ENCODE measurements at places on chromosomes 16 and 17.

- DNase-seq = no peak
Measured at GRCh38 chr16:47197536-47198179, 53.9 kb upstream of the NETO2 start.

- DNase-seq = no peak
Measured at GRCh38 chr16:2420035-2420434, 9.2 kb upstream of the CCNF start.

- no peak for DNase-seq
Measured at GRCh38 chr17:77140878-77141767, at the start of gene SEC14L1. Gene SEC14L1, plus strand, starts transcription at chr17:77140969. Its CDS starts 2,628 bp downstream, at chr17:77143597.

- DNase-seq = no peak
Measured at GRCh38 chr17:17837380-17837821, 615 bp upstream of the SREBF1 start.

- peak; percentile 13 for DNase-seq
Measured at GRCh38 chr17:22600644-22601298, 908.4 kb downstream of the KCNJ18 start.

DNA sequence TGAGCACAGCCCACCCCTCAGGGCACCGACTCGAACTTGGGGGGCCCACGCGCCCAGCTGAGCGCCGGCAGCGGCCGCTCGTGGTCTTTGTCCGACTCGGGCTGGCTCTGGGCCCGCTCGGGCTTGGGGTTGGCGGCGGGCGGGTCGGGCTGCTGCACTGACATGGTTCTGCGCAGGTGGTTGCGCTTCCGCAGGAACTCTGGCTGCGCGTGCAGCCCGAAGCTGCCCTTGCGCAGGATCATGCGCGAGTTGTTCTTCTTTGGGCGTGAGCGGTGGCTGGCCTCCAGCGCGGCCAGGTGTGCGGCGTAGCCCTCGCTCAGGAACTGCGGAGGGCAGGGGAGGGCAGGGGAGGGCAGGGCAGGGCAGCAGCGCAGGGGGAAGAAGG is 11.1 kb downstream of the PIMREG start:
- no peak for DNase-seq

DNA sequence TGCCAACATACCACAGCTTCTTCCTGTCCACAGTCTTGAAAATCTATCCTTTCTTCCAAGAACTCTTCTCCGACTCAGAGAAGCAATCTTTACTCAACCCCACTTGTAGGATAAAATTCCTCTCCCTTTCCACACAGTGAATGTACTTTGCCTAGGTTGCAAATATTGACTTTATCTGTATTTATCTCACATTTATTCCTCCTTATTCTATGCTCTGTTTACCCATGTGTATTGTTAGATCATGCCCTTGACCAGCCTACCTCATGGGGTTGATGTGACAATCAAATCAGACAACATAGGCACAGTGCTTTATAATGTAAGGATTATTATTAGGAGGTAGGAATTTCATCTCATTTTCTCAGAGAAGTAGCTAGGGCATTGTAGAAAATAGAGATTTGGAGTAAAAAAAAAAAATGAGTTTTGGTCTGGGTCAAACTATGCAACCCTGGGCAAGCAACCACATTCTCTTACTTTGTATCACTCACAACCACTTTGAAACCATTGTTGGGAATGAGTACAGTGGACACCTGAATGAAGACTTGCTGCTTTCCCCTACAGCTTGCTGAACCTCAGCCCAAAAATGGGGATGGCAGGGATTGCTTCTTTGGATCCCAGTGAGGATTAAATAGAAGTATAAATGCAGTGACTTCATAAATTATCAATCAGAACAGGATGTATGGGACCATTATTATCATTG is 9.1 kb upstream of the SLC35B1 start:
- DNase-seq = no peak

GRCh38 chr16:53043986-53044601 is 8.6 kb downstream of the CHD9NB start:
- no peak for DNase-seq

DNA sequence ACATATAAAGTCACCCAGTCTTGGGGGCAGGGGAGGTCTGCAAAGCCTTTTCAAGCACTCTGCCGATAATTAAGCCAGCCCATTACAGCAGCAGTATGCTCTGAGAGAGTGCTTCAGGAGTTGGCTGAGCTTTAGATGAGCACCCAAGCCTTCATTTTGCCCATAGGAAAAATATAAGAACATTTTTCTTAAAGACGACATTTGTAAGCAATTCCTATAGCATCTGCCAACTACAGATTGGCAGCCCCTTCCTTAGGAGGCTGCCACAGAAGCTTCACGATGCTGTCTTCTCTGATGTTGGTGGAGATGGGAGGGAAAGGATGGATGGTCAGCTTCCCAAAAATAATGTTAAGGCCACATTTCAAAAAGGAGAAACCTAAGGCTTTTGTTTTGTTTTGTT is 367.5 kb downstream of the XYLT1 start:
- no peak for DNase-seq

- DNase-seq = no peak
Measured at GRCh38 chr17:49516180-49516579, 21.1 kb downstream of the NGFR start.

GRCh38 chr17:45230787-45231480 is 9.2 kb downstream of the FMNL1 start:
- DNase-seq = no peak

DNA sequence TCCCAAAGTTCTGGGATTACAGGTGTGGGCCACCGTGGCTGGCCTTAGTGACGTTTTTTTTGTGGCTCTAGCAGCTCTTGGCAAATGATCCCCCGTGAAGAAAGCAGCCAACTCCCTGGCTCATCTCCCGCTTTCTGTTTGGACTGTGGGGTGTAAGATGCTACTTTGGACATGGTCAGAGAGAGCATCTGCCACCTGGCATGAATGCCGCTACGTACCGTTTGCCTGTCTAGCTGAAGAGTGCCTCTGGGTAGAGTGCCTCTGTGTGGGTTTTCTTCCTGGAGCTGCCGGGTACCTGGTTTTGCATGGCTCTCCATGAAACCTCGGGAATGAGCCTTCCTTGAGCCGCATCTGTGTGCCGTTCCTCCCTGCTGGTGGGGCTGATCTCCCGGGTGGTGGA is 34.3 kb downstream of the NDEL1 start:
- no peak for DNase-seq

GRCh38 chr17:81254955-81255717 is 16.0 kb downstream of the NDUFAF8 start:
- no peak for DNase-seq

GRCh38 chr17:19448341-19449268 is 37.6 kb downstream of the RNF112 start:
- DNase-seq = no peak

- no peak for DNase-seq
Measured at GRCh38 chr17:40452921-40453378, 9.7 kb downstream of the IGFBP4 start.

DNA sequence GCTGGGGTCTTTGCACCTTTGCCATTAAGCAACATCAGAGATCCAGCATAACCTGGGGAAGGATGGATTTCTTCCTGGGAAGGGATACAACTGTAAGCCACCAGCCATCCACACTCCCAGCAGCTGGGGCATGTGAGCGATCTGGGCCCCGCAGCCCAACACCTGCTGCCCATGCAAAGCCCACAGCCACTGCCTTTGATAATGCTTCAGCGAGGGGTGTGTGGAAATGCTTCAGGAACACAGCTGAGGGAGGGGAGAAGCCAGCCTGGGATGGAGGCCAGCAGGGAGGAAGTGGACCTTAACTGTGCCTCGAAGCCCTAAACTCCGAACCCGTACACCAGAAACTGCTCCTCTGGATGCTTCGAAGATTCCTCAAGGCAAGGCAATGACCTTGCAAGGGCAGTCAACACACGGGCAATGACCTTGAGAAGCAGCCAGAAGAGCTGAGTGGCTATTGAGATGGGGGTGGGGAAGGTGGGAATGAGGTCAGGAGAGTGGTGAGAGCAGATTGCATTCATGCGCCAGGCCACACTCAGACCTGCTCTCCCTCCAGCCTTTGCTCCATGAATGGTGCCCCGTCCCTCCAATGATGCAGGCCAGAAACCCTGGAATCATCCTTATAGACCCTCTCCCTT is 49.1 kb downstream of the KATNIP start:
- no peak for DNase-seq

DNA sequence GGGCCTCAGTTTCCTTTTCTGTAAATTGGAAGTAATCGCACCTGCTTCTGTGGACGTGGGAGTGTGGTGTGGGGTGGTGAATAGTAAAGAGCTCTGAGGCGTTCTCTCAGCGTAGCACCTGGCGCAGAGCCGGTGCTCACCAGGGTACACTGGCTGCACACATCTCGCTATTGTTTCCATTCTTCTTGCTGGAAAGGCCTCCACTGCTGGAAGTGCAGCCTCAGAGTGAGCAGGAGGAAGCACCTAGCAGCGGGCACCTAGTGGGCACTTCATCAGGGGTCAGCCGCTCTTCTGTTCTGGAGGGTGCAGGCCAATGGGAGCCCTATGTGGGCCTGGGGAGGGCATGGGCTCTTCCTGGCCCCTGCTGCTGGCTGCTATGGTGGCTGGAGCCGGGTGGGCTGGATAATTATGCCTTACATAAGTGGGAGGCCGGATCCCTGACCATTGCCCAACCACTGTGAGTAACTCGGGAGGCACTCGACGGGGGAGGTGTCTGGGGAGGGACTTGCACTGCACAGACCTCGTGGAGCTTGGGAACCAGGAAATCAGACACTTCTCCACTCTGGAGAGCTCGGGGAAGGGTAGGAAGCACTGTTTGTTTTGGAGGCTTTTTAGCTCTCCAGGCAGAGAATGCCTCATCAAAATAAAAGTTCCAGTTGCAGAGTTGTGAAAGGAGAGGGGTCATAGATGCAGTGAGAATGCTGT is 1.7 kb downstream of the MAP2K3 start:
- no peak for DNase-seq

DNA sequence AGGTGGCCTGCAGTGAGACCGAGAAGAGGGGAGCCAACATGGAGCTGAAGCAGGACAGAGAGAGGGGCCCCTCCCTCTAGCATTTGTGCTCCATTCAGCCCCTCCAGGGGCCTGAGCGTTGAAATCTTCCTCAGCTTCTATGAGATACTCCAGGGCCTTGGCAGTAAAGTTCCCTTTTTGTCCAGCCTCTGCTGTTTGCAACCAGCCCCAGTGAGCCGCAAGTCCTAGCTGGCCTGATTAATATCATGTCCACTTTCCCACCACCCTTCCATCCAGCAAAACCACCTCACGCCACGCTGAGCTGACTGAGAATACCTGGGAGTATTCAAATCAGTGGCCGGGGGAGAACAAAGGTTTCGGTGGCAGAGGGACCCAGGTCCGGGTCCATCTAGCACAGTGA is 11.7 kb upstream of the RPH3AL start:
- no peak for DNase-seq

- DNase-seq = no peak
Measured at GRCh38 chr16:11498683-11499082, 88.0 kb downstream of the LITAF start.

GRCh38 chr16:74202009-74202408 is 94.6 kb upstream of the PSMD7 start:
- DNase-seq = no peak

- DNase-seq = no peak
Measured at GRCh38 chr17:78257810-78258322, 26.4 kb downstream of the TMEM235 start.

- no peak for DNase-seq
Measured at GRCh38 chr16:72222503-72222902, 50.5 kb upstream of the PMFBP1 start.

GRCh38 chr16:81956213-81956948 is 54.9 kb downstream of the SDR42E1 start:
- no peak for DNase-seq

DNA sequence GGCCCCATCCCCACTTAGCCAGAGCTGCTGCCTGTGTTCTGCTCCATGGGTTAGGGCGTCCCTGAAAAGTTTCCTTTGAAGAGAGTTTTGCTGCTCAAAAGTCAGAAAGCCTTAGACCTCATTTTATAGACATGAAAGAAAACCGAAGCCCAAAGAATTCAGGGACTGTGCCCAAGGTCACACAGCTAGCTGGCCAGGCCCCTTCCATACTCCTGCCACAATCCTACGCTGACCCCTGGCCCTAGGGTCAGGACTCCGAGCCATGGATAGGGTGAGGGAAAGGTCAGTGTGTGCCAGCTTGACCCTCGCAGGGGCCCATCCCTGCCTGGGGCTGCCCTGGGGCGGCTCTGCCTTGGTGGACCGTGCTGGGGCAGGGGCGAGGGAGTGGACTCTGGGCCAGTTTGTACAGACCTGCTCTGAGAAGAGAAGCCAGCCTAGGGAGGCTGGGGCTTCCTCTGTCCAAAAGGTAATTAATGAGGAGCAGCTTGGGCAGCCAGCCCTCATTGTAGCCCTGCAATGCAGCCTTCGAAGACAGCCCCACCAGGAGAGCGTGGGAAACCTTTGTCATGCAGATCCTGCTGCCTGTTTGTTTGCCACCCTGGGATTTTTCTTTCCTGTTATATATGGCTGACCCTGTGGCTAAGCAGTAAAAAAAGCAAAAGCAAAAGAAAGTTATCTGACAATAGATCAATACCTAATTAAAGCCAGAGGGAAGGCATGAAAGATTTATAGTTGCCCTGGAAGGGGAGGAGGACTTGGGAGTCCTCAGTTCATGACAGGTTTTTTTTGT is 37.4 kb downstream of the RHBDL3 start:
- DNase-seq = no peak

GRCh38 chr17:27609611-27610303 is 21.2 kb upstream of the LGALS9 start:
- no peak for DNase-seq

DNA sequence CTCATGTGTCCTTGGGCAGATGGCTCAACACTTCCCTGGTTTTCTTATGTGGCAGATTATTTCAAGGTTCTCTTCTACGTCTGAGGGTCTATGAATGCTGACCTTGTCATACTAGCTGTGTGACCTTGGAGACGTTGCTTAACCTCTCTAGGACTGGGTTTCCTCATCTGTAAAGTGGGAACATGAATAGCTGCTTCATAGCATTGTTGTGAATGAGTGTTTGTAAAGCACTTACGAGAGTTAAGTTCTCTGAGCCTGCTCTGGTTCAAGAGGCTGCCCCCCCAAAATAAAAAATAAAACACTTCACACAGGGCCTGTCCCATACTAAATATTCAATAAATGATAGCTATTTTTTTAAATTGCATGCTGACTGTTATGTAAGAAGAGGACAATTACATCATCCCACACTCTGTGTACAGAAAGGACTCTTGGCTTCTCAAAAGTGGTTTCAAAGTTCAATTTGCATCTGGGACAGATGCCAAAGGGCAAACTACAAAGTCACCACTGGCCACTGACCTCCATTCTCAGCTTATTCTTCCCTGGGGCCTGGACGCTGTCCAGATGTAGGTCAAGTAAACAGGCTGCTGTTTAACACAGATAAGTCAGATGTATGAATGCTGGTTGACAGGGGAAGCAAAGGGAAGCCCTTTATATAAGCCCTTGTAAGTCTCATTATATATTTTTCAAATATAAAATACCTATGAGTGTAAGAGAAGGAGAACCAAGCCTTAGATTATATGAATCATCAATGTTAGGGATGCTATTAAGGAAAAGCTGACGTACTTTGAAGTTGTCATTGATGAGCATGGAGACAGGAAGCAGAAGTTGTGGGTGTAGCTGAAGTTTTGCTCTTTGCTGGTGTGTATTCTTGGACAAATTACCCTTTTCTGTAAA is 15.4 kb upstream of the NDEL1 start:
- DNase-seq = no peak

GRCh38 chr16:1221628-1222552 is 3.2 kb downstream of the TPSG1 start:
- no peak for DNase-seq

GRCh38 chr16:52350031-52350642 is 196.8 kb downstream of the TOX3 start:
- DNase-seq = no peak

GRCh38 chr16:17759451-17760390 is 289.0 kb upstream of the XYLT1 start:
- DNase-seq = no peak

- DNase-seq = no peak
Measured at GRCh38 chr16:3698941-3699340, 18.4 kb downstream of the TRAP1 start.

GRCh38 chr17:45874151-45874550 is 20.2 kb upstream of the MAPT start:
- DNase-seq = no peak
